NCI-H1417 (cell line): ENCODE measurements at places on chromosomes 2 and 18.

- DNase-seq, result peak; percentile 61
Observed at GRCh38 chr2:206084870-206085741, 868 bp downstream of the INO80D start.

DNA sequence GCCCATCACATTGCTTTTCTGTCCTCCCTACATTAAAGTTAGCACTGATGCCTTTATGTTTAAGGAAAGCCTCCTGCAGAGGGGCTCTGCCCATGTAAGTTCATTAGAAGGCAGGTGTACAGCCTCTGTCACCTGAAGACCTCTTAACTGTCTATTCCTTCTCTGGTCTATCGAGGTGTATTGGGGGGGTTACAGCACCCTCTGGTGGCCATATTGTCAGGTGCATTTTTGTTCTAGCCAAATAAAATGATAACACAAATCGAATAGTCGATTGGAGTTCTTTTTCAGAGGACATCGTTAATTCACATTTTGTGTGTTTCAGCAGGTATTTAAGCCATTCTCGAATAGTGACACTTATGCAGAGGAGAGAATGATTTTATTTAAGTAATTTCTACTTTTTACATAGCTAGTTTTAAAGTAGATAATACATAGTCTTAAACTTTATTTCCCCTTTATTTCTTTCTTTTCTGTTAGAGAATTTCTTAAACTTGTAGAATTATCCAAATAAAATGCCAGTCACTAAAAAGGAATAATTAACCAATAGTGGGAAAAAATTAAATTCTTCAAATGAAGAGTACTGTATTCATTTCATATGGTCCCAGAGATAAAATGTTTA is 136.8 kb downstream of the NEDD4L start:
- peak; percentile 73 for DNase-seq

GRCh38 chr2:8496617-8497016 is 185.2 kb upstream of the ID2 start:
- no peak for DNase-seq

DNA sequence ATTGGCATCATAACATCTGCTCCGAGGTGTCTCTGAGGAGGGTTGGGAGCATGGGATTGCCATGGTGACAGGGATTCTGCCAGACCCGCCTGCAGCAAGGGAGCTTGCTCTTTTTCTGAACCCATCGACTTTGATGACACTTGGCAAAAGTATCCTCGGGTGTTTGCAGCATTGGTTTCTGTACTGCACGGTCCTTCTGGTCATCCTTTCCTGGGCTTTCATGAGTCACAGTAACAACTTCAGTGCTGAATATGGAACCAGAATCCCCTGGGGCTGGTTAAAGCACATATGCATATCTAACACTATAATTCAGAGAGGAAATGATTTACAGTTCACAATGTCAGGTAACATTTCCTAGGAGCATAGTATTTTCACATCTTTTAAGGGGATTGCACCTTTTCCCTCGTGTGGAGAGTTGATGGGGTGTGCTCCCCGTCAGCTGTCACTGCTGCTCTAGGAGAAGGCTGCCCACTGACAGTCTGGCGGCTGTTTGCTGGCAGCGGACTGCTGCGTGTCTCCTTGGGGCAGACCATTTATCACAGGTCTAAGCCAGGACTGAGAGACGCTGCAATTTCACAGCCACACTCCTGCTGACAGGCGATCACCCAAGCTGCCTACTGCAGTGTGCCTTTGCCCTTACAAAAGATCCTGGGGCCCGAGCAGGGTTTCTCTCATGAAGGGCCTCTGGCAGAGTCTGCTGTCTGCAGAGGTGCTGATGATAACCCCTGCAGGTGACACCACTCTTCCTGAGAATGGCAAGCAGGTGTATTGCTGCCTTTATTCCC is 425.3 kb downstream of the THSD7B start:
- peak; percentile 3 for DNase-seq

GRCh38 chr2:84491741-84492140 is 24.6 kb upstream of the DNAH6 start:
- no peak for DNase-seq

DNA sequence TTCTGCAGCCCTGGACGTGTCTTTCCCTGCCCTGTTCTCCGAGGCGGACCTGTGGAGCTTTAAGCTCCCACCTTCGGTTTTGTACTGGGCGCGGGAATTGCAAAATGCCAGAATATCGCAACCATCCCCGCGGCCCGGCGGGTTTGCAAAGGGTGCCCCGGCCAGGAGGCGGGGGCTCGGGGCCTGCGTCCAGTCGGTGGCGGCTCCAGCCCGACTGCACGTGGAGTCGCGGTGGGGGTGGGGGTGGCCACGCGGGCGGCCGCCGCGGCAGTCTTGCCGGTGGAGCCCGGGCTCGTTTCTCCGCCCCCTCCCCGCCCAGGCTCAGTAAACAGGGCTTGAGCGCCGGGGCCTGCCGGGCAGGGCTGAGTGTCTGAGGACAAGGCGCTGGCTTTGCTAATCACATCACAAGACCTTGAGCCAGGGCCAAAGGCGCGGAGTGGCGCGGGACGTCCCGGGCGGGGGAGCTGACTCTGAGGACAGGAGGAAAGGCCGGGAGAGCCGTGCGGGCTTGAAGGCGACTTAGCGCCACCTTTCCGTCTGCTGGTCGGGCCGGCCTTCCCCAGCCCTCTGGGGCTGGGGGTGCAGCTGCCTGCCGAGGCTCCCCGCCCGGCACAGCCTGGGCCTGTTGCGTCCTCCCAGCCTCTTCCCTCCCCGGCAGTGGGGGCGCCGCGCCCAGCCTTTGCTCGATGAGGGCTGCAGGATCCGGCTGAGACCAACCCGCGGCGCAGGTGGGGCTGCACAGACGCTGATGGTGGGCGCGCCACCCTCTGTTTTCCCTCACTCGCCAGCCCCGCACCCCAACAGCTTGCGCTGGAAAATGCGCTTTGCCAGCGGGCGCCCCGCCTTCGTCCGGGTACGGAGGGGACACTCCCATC is 786 bp upstream of the ZFP36L2 start:
- DNase-seq, result peak; percentile 83

DNA sequence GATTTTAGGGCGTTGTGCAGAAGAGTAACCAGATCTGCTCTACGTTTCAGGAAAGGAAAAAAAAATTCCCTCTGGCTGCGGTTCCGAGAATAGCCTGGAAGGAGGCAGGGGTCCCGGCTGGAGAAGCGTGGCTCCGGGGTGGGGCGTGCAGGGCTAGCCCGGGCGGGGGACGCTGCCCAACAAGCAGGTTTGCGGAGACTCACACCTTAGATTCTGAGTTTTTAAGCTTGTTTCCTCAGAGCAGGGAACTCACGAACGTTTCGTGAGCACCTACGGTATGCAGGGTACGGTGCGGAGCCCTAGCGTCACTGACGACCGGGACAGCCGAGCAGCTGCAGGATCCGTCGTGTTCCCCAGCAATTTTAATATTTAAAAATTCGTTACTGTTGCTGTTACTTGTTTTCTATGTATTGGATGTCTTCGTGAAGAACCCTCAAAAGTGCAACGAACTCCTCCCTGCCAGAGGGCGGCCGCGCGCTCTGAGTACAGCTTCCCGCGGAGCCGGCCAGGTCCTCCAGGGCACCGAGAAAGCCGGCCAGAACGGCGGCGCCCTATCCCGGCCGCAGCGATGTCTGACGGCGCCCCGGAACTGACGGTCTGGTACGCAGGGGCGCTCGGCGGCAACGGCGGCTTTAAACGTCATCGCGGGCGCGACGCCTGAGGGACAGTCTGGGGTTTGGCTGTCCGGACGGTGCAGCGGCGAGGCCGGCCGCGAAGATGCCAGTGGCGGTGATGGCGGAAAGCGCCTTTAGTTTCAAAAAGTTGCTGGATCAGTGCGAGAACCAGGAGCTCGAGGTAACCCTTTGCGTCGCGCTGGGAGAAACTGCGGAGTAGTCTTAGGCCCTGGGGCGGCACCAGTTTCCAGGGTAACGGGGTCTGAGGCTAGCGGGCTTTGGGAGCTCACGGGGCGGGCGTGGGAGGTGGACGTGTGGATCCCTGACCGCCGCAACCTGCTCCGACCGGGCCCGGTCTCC is at the start of gene COPS8:
Gene COPS8 (plus strand): TSS at position 642 of the 974 bp plus-strand sequence. CDS start 76 bp downstream, at position 718.
- DNase-seq, result peak; percentile 83

- no peak for DNase-seq
Observed at GRCh38 chr2:232871835-232872736, 2.0 kb downstream of the SNORC start.

DNA sequence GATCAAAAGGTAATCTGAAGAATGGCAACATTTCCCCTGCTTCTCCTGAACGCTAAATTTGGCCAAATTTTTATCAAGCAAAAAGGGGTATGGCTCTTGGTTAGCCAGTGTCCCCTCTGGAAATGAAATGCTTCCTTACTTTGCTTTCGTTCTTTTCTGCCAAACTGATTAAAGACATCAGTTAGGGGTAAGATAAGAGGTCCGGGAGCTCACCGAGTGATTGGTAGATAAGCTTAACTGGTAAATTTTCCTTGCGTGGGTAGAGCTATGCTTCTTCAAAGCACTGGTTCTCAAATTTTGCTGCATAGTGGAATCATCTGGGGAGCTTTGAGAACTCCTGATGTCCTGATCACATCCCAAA is 62.7 kb upstream of the MAPRE2 start:
- no peak for DNase-seq

- DNase-seq, result no peak
Observed at GRCh38 chr2:12326449-12327190, 390.1 kb upstream of the TRIB2 start.
